GM10248 (cell line): ENCODE measurements at places on chromosomes 7 and 10.

DNA sequence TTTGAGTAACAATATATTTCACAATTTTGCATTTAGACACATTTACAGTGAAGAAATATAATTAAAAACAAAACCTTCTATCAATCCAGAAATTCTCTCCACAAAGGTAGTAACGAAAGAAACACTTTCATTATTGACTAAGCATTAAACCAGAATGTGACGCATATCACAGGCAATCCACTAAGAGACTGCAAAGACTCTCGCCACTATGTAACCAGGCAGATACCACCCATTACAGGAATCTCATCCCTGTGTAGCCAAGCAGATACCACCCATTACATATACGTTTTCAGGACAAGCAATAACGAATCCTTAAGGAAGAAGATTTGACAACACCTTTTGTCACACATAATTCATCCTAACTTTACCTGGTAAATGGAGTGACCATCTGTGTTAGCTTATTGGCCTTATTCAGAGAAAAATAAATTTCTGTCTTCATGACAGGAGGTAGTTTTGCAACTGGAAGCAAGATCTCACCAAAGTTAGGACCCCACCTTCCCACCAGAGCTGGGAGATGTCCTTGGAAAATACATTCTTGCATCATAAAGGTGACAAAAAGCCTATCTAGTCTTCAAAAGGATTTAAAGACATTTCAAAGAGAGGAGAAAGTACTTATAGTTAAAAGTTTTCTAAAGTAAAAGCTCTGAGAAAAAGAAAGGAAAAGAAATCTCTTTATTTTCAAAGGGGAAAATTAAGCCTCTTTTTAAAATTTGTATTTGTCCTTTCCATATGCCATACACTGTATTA, 30.8 kb downstream of the LRRC17 start:
- DNase-seq = no peak

GRCh38 chr10:43952760-43953159, 304.1 kb upstream of the ZNF32 start:
- no peak for DNase-seq

GRCh38 chr7:83148776-83149175, 13.9 kb downstream of the PCLO start:
- DNase-seq = no peak

GRCh38 chr7:19963695-19964094, 190.3 kb upstream of the TMEM196 start:
- no peak for DNase-seq

- DNase-seq = no peak
These were observed 276.9 kb downstream of the GATA3 start for GRCh38 chr10:8331387-8331786.

- peak; percentile 50 for DNase-seq
These were observed 80.8 kb downstream of the PAX2 start for GRCh38 chr10:100826031-100826651.

GRCh38 chr10:105148921-105149320, 507.8 kb downstream of the SORCS3 start:
- DNase-seq = no peak

GRCh38 chr10:47127188-47127785, 172.7 kb upstream of the GDF10 start:
- DNase-seq = no peak

DNA sequence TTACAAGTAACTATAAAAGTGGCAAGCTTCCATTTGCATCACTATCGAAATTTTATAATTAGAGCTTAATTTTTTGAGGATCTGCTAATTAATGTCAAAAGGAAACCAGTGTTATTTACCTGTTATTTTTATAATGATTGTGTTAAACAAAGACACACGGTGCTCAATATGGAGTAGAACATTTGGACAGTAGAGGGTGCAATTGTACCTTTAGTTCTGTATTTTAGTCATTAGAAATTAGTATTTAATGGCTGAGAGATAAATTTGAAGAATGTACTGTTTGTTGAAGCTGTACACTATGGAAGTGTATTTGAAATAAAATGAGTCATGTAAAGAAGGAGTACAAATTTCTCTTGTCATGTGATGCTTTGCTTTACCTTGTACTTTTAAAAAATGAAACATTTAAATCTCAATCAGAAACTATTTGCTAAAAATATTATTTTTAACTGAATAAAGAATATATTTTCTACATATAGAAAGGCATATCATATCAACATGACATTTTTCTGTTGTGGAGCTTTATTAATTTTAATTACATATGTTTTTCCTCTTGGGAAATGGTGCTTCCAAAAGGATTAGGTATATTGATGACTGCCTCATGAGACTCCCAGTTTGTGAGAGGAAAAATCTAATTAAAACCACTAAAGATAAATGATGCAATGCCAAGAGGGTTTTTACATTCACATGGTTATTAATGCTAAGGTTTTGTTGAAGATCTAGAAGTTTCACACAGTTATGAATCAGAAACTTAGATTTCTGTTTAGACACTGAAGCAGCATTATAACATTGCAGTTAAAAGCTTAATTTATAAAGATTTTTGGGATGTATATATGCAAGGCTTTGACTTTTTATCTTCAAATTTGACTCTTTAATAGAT, 10.4 kb upstream of the PRKG1 start:
- DNase-seq = no peak

- DNase-seq = no peak
These were observed 59.2 kb downstream of the ENTPD1 start for GRCh38 chr10:95815133-95815532.

- no peak for DNase-seq
These were observed 3.8 kb upstream of the GTF2I start for GRCh38 chr7:74653686-74654181.

- DNase-seq = no peak
These were observed 13.8 kb upstream of the C10orf67 start for GRCh38 chr10:23358357-23358756.

DNA sequence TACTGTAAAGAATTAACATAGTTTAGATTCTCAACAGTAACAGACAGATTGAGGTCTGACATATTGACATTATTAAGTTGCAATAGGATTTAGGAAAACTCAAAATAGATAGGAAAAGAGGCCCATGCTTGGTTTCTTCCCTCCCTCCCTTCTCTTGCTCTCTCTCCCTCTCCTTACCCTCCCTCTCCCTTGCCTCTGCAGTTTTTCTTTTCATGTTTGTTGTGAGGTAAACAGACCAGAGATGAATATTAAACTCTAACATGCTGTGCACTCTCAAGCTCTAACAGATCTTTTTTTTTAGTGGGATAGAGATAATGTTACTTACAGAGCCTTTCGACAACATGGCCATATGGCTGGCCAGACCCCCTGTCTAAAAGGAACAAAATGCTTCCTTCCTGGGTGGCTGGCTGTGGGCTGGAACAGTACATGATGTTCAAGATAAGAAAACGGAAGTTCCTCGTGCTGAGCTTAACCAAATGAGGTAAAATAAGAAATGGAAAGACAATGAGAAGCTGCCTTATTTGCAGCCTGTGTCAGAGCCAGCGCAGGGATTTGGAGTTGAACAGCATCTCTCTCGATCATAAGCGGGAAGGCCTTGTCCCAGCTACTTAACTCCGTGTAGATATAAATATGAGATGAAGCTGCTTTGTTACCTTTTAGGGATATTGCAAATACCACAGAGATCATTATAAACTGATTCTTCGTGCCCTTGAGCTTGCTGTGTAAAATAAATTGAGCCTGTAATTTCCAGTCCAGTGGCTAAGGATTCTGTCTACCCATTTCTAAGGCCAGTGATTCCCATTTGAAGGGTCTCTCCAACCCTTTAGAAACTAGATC, 391.9 kb upstream of the NPVF start:
- no peak for DNase-seq

GRCh38 chr10:70355051-70356021, 27.1 kb downstream of the LRRC20 start:
- peak; percentile 62 for DNase-seq
